Urinary bladder (tissue), 4 donors: ENCODE measurements at places on chromosomes 3 and 15. TPM values are rescaled to one million over a fixed set of nuclear protein-coding genes. Genes with fewer than 3 reads are reported as not detected.

Gene REC114
- not detected for total RNA-seq

Gene RCCD1
- 7.5 TPM for total RNA-seq

Gene CDCP1
- 2.9 TPM for total RNA-seq

Gene ARPIN
- 18.9 TPM for total RNA-seq

Gene SLC22A14
- total RNA-seq = 0.16 TPM

Gene C3orf33
- 5.6 TPM for total RNA-seq

Gene DAPK2
- total RNA-seq = 6.0 TPM

DNA sequence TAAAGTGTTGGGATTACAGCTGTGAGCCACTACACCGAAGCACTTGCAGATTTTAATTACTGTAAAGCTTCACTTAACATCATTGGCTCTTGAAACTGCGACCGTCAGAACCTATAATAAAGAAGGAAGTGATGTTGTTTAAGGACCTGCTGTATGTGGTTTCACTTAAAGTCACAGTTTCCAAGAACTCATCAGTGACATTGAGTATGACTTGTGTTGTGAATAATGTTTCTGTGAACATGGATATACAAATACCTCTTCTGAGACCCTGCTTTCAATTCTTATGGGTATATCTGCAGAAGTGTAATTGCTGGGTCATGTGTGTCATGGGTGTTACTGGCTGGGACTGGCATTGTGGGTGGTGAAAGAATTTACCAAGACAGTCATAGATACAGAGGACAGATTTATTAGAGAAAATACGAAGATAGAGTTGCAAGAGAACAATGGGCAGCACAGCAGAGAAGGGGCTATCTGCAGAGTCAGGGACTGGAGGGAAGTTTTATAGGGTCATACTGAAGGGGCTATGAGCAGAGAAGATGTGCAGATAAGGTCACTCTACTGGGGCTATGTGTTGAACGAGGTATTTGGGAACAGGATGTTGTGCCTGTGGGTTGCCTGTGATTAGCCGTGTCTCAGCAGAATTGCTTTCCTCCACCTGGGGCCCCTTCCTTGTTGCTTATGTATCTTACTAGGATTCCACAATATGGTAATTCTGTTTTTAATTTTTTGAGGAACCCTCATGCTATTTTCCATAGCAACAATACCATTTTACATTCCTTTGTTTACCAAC lies 4.5 kb downstream of the NDUFB5 start:
- no peak for DNase-seq

DNA sequence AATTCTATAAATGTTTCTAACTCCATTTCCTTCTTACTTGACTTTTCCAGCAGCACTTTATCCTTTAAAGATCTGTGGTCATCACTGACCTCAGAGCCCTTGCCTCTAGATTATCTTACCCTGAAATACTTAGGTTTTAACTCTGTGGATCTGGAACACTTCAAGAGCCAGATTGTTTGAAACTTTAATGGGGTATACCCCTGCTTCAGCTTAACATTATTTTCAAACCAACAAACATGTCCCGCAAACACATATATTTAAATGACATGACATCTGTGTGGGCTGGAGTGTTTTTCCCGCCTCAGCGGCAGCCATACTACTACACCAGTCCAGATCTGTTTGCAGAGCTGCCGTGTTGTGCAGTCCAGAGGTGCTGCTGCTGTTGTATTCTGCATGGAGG lies 252.0 kb upstream of the TPM1 start:
- DNase-seq = no peak

DNA sequence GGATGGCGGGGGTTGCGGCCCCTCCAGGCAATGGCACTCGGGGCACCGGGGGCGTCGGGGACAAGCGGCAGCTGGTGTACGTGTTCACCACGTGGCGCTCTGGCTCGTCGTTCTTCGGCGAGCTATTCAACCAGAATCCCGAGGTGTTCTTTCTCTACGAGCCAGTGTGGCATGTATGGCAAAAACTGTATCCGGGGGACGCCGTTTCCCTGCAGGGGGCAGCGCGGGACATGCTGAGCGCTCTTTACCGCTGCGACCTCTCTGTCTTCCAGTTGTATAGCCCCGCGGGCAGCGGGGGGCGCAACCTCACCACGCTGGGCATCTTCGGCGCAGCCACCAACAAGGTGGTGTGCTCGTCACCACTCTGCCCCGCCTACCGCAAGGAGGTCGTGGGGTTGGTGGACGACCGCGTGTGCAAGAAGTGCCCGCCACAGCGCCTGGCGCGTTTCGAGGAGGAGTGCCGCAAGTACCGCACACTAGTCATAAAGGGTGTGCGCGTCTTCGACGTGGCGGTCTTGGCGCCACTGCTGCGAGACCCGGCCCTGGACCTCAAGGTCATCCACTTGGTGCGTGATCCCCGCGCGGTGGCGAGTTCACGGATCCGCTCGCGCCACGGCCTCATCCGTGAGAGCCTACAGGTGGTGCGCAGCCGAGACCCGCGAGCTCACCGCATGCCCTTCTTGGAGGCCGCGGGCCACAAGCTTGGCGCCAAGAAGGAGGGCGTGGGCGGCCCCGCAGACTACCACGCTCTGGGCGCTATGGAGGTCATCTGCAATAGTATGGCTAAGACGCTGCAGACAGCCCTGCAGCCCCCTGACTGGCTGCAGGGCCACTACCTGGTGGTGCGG lies 1.9 kb downstream of the CHST2 start:
- no peak for DNase-seq

DNA sequence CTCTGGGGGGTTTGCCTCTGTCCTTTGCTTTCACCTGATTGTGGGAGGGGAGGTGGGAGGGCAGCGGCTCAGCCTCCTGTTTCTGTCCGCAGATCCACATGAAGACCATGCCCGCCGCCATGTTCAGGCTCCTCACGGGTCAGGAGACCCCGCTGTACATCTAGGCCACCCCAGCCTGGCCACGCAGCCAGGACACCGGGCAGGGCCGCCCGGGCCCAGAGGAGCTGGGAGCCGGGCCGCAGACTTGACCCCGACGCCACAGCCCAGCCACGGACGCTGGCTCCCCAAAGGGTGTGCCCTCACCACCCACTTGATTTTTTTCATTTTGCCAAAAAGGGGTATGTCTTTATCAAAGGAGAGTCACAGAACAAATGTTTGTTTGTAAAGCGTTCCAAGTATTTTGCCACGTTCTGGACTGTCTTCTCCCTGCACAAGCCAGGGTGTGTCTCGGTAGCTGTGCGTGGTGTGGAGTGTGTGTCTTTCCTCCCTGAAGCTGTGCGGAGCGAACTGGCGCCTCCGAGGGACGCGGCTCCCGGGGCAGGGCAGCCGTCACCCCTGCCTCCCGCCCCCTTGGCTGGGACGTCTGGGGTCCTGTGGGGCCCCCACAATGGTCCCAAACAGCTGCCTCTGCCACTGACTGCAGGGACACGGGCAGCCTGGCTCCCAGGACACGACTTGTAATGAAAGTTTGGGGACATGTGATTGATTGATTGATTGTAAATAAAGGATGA lies 152.5 kb downstream of the NSMCE3 start:
- DNase-seq = no peak

- no peak for DNase-seq
These were observed 53.1 kb downstream of the TRAK1 start for GRCh38 chr3:42144209-42144608.

DNA sequence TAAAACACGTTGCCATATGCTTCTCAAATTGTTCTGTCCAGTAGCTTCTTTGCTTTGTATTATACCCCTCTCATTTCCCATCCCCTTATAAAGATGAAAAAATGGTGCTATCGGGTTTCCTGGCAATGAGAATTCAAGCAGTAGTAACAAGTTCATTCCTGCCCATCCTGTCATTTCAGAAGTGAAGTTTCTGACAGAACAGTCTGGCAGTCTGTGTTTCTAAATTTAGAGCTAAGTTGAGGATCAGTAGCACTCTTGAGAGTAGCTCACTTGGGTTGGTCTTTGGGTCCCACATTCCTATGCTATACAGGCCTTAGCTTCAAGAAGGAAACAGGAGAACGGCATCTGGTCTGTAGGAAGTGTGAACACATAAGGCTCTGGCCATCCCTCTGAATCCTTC lies 134.6 kb downstream of the GHSR start:
- no peak for DNase-seq

DNA sequence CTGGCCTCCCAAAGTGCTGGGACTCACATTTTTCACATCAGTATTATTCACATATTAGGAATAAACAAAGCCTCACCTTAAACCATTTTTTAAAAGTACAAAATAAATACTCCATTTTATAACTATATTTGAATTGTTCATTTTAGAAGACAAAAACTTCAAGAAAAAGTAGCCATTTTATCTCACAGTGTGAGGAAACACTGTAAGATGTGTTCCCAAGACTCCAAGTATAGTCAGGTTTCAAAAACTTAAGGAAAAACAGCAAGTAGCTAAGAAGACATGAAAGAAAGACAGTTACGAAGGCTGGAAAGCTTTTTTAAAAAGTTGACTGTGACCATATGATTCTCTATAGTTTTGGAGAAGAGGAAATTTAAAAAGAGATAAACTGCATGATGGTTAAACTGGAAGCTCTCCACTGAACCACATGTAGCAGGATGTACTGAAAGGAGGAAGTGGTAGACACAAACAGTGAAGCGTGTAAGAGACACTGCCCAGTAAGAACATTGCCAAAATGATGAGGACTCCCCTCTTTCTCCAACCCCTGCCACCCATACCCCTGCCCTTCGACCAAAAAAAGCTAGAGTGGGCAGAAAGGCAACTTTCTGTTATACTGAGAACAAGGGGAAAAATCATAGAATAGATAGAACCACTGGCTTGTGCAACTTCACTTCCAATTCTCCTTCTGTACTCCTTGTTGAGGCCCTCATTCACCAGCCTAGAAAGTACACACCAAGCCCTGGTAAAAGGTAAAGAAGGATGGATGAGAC lies 6.2 kb upstream of the TMF1 start:
- DNase-seq = no peak

- DNase-seq = no peak
These were observed 76.7 kb upstream of the SATB1 start for GRCh38 chr3:18501679-18502343.

GRCh38 chr15:36612063-36612788 lies 32.8 kb downstream of the CDIN1 start:
- DNase-seq = no peak

DNA sequence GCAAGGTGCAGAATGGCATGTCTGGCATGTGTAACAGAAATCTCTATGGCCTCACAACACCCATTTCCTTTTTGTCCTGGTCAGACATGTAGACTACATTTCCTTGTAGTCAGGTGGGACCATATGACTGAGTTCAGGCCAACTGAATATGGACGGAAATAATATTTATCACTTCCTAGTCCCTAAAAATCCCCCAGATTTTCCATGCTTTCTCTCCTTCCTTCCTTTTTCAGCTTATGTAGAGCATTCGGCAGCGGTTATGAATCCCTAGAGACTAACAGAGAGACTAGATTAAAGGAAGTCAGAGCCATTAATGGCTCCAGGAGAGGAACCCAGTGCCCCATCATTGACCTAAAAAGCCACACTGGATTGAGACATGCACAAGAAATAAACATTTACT lies 35.8 kb downstream of the SLC9A9 start:
- no peak for DNase-seq

DNA sequence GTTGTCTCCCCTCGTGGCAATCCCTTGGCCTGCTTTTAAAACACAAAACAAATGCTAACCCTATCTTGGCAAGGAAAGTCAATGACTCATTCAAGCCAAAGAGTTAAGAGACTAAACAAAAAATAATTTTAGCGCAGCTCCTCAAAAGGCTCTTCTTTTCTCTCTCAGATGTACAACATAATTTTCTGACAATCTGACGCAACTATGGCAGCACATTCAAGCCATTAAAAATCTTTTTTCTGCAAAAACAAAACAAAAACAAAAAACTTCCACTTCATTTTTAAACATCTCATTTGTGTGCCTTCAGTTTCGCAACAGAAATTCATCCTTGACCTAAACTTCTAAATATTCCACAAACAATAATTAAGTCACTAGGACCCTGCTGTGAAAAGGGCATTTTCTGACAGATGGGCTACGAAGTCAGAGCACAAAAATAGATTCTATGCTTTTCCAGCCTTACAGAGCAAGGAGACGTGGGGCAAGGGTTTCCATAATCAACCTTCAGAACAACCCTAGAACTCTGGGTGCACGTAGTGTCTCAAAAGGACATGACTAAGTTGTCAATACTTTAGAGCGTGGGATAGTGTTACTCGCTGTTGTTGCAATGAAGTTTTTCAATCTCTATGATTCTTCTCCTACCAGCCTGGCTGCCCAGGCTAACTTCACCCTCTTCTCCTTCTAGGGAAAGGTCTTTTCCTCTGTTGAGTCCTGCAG lies 84.3 kb downstream of the MB21D2 start:
- no peak for DNase-seq

DNA sequence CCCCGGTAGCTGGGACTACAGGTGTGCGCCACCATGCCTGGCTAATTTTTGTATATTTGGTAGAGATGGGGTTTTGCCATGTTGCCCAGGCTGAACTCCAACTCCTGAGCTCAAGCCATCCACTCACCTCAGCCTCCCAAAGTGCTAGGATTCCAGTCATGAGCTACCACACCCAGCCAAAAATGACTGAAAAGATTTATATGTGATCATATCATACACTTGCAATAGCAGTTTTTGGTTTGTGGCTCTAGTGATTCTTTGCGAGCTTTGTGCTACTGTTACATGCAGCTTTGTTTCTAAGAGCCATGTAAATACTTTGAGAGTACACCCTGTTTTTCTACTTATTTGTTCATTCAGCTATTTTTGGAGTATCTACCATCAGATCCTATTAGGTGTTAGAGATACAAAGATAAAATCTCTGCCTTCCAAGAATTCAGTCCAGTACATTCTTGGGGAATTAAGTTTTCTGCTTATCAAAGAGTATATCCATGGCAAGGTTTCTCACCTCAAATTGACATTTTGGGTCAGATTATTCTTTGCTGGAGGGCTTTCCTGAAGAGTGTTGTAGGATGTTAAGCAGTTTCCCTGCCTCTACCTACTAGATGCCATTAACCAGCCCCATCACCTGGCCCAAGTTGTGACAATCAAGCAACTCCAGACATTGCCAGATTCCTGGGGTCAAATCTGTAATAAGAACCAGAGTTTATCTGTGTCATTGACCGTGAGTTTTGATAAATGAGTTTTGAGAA lies 15.0 kb downstream of the SNAP23 start:
- DNase-seq = no peak

GRCh38 chr3:2589336-2589969 lies 490.8 kb downstream of the CNTN4 start:
- no peak for DNase-seq

DNA sequence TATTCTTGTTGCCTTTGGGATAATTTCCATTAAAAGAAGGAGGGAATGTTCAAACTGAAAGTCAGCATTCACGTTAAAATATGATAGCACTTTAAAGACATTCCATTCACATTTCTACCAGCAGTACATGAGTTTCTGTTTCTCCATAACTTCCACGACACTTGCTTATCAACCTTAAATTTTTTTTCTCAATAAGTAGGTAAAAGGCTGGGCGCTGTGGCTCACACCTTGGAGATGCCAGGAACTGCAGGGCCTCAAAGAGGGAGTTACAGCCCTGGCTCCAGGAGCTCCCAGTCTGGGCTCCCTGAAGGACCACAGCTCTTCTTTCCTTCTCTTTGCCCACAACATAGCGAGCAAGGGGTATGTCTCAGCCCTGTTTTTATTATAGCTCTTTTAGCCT lies 42.9 kb upstream of the PRR23C start:
- DNase-seq = no peak

DNA sequence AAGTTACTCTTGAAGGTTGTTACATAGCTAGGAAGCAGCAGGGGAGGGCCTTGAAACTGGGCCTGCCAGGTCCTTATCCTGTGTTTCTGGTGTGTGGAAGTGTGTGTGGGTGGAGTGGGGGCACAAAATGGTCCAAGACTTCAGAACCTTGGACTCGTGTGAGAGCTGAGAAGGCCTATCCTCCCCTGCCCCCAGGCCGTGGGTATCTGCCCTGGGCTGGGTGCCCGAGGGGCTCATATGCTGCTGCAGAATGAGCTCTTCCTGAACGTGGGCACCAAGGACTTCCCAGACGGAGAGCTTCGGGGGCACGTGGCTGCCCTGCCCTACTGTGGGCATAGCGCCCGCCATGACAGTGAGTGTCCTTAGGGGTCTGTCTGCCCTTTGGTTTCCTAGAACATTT lies 4.5 kb downstream of the CHRD start:
- no peak for DNase-seq
